B cell (primary cell): ENCODE measurements at places on chromosomes 3 and 15. TPM values are rescaled to one million over a fixed set of nuclear protein-coding genes. Genes with fewer than 3 reads are reported as not detected.

The PSMA4 gene
- polyA plus RNA-seq, result 54.6 and 55.0 TPM in 2 replicates

The ARMC8 gene
- polyA plus RNA-seq, result 35.3 and 46.2 TPM in 2 replicates

DNA sequence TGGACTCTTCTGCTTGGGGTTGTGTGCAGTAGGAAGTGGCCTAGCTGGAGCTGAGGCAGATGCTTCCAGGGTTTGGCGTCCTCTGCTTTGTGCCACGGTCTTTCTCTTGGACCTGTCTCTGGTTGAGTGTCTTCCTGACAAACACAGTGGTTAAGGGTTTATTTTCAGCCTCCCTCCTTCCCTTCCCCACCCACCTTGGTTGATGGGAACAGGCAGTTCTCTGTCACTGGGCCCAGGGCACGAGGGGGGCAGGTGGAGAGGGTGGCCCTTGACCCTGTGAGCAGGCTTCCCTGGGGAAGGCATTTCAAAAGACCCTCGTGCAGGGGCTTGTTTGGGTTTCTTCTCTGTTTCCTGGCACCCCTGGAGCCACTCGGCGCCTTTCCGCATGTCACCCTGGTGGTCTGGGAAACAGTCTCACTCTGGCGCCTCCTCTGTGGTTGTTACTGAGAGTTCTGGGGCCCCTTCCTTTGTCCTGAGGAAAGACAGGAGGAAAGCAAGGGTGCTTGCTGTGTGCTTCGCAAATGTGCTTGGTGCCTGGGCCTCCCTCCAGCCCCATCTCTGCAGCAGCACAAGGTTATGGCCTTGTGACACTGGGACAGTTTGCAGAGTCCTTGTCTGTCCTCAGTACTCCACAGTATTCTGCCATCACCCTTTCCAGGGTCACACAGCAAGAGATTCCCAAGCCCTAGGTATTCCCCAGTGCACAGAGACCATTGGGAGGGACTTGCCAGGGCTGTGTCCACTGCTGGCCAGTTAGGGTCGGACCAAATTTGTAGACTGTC, 10.3 kb upstream of the STAB1 start:
- no peaks in the 10 kb centered on the region for H3K4me1 ChIP-seq
- no peak overlapping the region for H3K4me3 ChIP-seq
- peaks cover 66% of the 10 kb centered on the region for H3K36me3 ChIP-seq
- H3K27me3 ChIP-seq, result no peaks in the 10 kb centered on the region
- DNase-seq, result no peak

DNA sequence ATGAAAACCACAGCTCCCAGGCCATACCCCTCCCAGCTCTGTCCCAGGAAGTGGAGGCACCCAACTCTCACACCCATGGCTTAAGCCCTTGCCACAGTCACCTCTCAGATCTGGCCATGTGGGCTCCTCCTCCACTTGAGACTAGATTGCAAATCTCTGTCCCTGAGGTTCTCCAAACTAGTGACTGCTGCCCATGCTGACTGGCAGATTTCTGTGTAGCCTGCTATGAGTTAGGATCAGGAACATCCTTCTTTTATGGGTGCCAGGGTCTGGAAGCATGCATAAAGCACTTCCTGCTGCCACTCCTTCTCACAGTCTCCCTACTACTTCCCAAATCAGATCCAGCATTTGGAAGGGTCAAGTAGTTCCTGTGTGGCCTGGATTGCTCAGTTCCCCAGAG, 59.6 kb upstream of the GOLIM4 start:
- no peak overlapping the region for H3K27ac ChIP-seq
- H3K36me3 ChIP-seq, result no peaks in the 10 kb centered on the region
- H3K27me3 ChIP-seq, result no peaks in the 10 kb centered on the region

- H3K27me3 ChIP-seq, result no peaks in the 10 kb centered on the region
- H3K4me1 ChIP-seq, result peaks cover 68% of the 10 kb centered on the region
- H3K4me3 ChIP-seq, result peak overlapping the region; percentile 13
- H3K27ac ChIP-seq, result peak overlapping the region; percentile 98
- no peaks in the 10 kb centered on the region for H3K36me3 ChIP-seq
Observed at GRCh38 chr3:13111173-13111872, 38.1 kb upstream of the IQSEC1 start.

- H3K27ac ChIP-seq, result no peak overlapping the region
- H3K4me1 ChIP-seq, result peaks cover 8% of the 10 kb centered on the region
Observed at GRCh38 chr15:48975472-48976419, 12.0 kb upstream of the SHC4 start.

DNA sequence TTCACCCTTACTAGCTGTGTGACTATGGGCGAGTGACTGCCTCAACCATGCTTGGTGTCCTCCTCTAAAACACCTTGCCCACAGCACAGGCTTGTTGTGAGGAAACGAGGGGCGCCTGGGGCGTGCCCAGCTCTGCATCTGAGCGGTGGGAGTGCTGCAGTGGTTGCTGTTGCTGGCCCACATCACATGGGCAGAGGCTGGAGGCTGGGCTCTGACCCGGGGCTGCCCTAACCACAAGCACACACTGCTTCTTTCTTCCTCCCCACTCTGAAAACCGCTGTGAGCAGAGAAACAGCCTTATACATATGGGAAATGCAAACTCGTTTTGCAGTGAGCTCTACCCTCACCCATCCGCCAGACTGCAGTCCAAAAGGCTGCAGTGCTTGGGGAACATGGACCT, 74.8 kb upstream of the RPL32 start:
- H3K27ac ChIP-seq, result peak overlapping the region; percentile 11
- H3K36me3 ChIP-seq, result peaks cover 100% of the 10 kb centered on the region
- H3K4me1 ChIP-seq, result no peaks in the 10 kb centered on the region
- H3K4me3 ChIP-seq, result no peak overlapping the region

GRCh38 chr3:115361806-115362205, 214.7 kb upstream of the ZBTB20 start:
- H3K4me3 ChIP-seq, result no peak overlapping the region
- no peaks in the 10 kb centered on the region for H3K4me1 ChIP-seq
- no peak for DNase-seq
- H3K36me3 ChIP-seq, result no peaks in the 10 kb centered on the region

DNA sequence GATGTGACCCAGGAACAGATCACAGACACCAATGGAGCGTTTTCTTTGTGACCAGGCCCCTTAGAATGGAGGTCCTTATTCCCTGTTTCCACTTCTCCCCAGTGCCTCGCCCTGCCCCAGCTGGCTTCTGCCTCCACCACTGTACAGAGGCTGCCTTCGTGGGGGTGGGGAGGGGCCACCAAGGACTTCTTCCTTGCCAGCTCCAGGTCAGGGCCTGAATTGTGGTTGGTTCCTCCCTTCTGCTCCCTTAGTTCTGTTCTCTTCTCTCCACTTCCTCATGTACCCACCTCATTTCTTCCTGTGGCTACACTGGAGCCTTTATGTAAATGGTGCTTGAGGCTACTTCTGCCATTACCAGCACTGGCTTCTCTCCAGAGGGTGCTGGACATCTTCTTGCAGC, 16.4 kb downstream of the TGM4 start:
- no peaks in the 10 kb centered on the region for H3K36me3 ChIP-seq
- no peak for DNase-seq
- H3K27me3 ChIP-seq, result no peaks in the 10 kb centered on the region
- H3K4me3 ChIP-seq, result no peak overlapping the region
- H3K27ac ChIP-seq, result no peak overlapping the region
- no peaks in the 10 kb centered on the region for H3K4me1 ChIP-seq

DNA sequence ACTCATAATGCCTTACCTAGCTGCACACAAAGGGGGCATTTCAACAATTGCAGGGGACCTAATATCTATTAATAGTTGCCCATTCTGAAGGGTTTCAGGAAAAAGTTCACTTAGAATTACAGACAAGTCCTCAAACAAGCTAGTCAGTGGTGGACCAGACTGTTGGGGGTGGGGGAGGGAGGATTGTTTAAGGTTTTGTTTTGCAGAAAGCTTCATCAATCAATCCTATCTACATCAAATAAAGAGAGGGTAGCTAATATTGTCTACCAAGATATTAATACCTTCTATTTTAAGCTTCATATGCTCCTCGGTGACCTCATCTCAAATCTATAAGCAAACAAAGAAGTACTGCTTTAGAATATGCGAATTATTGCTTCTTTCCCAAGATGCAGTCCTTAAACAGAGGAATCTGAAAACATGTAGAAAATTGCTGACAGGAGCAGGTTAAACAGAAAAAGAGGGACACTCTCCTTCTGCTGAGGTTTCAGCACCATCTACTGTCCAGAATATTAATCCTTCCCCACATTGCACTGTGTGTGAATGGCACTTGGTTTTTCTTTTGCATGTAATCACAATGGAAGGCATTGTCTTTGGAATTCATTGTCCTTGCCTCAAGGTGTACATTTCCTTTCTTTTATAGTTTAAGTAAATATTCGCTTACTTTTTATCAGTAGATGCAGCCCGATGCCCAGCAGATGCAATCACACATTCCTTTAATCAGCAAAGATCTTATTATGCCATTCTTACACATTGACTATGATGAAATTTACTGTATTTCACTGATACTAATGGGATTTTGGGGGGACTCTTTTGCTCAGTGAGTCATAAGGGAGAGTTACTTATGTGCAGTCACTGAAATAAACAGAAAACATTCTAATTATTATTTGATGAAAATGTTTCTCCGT, 94.7 kb downstream of the IL5RA start:
- no peak overlapping the region for H3K4me3 ChIP-seq
- DNase-seq, result no peak
- H3K27ac ChIP-seq, result no peak overlapping the region
- H3K36me3 ChIP-seq, result no peaks in the 10 kb centered on the region
- H3K27me3 ChIP-seq, result no peaks in the 10 kb centered on the region

- no peak overlapping the region for H3K27ac ChIP-seq
- H3K4me1 ChIP-seq, result no peaks in the 10 kb centered on the region
- peaks cover 25% of the 10 kb centered on the region for H3K36me3 ChIP-seq
- no peak overlapping the region for H3K4me3 ChIP-seq
- DNase-seq, result no peak
Observed at GRCh38 chr3:49707113-49707480, 12.4 kb downstream of the AMIGO3 start.

DNA sequence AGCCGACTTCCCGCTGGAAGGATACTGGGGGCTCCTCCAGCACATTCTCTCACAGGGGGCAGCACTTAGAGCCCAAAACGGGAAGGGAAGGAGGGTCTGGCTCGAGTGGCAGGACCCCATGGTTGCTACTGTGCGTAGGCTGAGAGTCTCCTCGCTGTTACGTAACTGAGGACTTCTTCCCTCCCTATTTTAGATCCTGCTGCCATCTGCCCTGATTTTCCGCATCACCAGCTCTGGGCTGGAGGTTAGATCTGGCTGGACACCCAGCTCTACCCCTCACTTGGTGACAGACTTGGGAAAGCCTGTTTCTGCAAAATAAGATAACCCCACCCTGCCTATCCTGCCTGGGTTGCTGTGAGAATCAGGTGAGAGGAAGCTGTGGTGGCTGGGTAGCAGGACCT, 47.7 kb downstream of the BDH1 start:
- H3K27ac ChIP-seq, result no peak overlapping the region
- H3K4me1 ChIP-seq, result peaks cover 8% of the 10 kb centered on the region
- DNase-seq, result no peak
- H3K27me3 ChIP-seq, result peaks cover 6% of the 10 kb centered on the region
- H3K36me3 ChIP-seq, result no peaks in the 10 kb centered on the region

- H3K4me1 ChIP-seq, result no peaks in the 10 kb centered on the region
- no peak overlapping the region for H3K27ac ChIP-seq
- no peaks in the 10 kb centered on the region for H3K27me3 ChIP-seq
- H3K4me3 ChIP-seq, result no peak overlapping the region
- DNase-seq, result no peak
- H3K36me3 ChIP-seq, result no peaks in the 10 kb centered on the region
Observed at GRCh38 chr3:20935791-20936190, 749.8 kb upstream of the SGO1 start.

DNA sequence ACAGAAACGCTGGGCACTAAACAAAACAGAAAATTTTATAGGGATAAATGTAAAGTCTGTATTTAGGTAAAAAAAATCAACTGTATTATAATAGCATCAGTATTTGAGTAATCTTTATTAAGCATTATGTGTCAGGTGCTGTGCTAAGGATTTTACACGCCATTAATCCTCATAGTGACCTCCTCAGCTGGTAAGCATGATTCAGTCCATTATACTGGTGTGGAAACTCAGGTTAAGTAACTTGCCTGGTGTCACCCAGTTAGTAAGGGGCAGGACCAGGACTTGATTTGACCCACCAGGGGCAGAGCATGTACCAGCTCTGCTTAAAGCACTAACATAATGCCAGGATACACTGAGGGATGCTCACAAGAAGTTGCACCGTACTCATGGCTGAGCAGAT, 4.8 kb downstream of the MYO5C start:
- DNase-seq, result no peak
- no peaks in the 10 kb centered on the region for H3K36me3 ChIP-seq
- peaks cover 38% of the 10 kb centered on the region for H3K4me1 ChIP-seq
- H3K27ac ChIP-seq, result no peak overlapping the region
- H3K27me3 ChIP-seq, result no peaks in the 10 kb centered on the region
- no peak overlapping the region for H3K4me3 ChIP-seq

GRCh38 chr3:39137435-39137936, 15.9 kb downstream of the CSRNP1 start:
- no peaks in the 10 kb centered on the region for H3K36me3 ChIP-seq
- H3K27ac ChIP-seq, result no peak overlapping the region
- DNase-seq, result no peak
- no peak overlapping the region for H3K4me3 ChIP-seq
- no peaks in the 10 kb centered on the region for H3K27me3 ChIP-seq

GRCh38 chr3:178172121-178172520, 364.1 kb upstream of the KCNMB2 start:
- H3K27ac ChIP-seq, result no peak overlapping the region
- no peaks in the 10 kb centered on the region for H3K27me3 ChIP-seq
- no peak for DNase-seq
- no peak overlapping the region for H3K4me3 ChIP-seq
- H3K4me1 ChIP-seq, result no peaks in the 10 kb centered on the region

- DNase-seq, result peak; percentile 43
- peak overlapping the region; percentile 46 for H3K4me3 ChIP-seq
- H3K27me3 ChIP-seq, result no peaks in the 10 kb centered on the region
Observed at GRCh38 chr3:15860014-15860934, 62.5 kb upstream of the ANKRD28 start.

GRCh38 chr3:85571835-85572234, 613.0 kb downstream of the CADM2 start:
- no peaks in the 10 kb centered on the region for H3K27me3 ChIP-seq
- H3K36me3 ChIP-seq, result no peaks in the 10 kb centered on the region
- H3K27ac ChIP-seq, result no peak overlapping the region
- H3K4me3 ChIP-seq, result no peak overlapping the region

DNA sequence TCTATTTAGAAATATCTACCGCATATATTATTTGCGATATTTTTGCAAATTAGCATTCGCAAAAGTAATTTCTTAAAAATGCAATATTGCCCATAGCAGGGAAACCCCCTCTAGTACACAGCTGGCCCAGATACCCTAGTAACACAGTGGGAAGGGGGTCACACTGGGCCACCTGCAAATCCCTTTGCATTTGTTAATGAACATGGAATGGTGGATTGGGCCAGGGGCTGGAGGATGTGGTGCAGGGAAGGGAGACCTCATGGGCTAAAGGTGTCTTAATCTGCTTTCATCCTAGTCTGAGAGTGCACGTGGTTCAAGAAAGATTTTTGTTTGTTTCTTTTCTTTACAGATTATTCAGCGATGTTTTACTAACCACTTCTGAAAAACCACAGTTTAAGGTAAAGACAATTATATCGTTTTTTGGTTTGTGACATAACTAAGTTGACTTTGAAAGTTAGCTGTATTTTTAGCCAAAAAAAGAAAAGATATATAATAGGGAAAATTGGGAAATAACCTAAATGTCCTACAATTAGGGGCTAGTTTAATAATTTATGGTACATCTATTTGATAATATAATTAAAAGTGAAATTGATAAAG, 30.0 kb downstream of the PDHB start:
- H3K4me3 ChIP-seq, result no peak overlapping the region
- no peak overlapping the region for H3K27ac ChIP-seq
- H3K27me3 ChIP-seq, result no peaks in the 10 kb centered on the region
- DNase-seq, result no peak

GRCh38 chr3:55191911-55192775, 264.3 kb upstream of the LRTM1 start:
- H3K27ac ChIP-seq, result no peak overlapping the region
- H3K27me3 ChIP-seq, result no peaks in the 10 kb centered on the region
- DNase-seq, result no peak
- H3K4me1 ChIP-seq, result no peaks in the 10 kb centered on the region
